ENCODE measurements at places on chromosomes 1 and 21.
A peak's percentile ranks its signal among the peaks of the same experiment; 100 is the strongest.

DNA sequence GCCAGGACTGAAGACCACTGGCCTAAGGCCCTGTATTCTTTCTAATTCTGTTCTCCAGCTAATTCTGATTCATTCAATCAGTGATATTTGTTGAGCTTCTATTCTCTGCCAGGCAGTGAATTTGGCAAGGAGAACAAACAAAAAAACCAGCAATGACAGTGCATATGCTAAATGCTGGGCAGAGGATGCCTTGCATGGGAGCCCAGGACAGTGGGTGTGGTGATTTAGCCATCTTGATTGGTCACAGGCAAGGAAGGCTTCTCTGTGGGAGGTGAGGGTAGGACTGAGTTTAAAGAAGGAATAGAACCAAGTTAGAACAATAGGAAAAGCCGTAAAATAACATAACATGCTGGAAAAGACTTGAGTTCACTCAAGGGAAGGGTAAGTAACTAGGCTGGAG lies 9.2 kb upstream of the CPT2 start:
- DNase-seq, result no peak

GRCh38 chr1:89538361-89538760 lies 13.7 kb downstream of the LRRC8B start:
- no peak for DNase-seq

- DNase-seq, result no peak
These were observed 588.3 kb upstream of the USP24 start for GRCh38 chr1:55803429-55803828.

DNA sequence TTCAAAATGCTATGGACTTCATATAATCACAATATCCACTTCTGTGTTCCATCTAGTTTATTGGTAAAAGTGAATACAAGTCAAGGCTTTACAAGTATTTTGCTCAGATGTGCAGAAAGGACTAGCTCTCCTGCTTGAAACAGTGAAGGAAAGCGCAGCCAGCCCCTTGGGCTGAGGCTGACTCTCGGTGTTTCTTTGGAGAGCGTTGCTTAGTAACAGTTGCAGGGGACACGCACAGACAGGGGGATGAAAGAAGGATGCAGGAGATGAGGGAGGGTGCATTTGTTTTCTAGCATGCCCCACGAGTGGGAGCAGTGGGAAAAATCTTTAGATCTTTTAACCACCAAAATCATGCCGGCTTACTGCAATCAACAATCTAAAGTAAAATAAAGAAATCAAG lies 9.1 kb downstream of the PYCR2 start:
- no peak for DNase-seq

DNA sequence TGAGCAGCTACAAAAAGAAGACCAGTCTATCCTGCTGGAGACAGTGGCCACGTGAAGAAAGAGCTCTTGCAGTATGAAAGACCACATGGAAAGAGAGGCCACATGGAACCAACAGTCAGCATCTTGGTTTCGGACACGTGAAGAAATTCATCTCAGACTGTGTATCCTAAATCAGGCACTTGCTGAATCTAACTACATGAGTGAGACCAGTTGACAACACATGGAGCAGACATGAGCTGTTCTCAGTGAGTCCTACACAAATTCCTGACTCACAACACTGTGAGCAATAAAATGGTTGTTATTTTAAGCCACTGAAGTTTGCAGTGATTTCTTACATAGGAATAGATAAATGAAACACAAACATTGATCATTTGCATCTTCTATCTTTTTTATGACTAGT lies 2.4 kb upstream of the TAF1A start:
- DNase-seq, result no peak

- no peak for DNase-seq
These were observed 14.2 kb upstream of the KCNE1 start for GRCh38 chr21:34526241-34526617.

- DNase-seq, result no peak
These were observed 151.3 kb upstream of the NEGR1 start for GRCh38 chr1:72433591-72433990.

DNA sequence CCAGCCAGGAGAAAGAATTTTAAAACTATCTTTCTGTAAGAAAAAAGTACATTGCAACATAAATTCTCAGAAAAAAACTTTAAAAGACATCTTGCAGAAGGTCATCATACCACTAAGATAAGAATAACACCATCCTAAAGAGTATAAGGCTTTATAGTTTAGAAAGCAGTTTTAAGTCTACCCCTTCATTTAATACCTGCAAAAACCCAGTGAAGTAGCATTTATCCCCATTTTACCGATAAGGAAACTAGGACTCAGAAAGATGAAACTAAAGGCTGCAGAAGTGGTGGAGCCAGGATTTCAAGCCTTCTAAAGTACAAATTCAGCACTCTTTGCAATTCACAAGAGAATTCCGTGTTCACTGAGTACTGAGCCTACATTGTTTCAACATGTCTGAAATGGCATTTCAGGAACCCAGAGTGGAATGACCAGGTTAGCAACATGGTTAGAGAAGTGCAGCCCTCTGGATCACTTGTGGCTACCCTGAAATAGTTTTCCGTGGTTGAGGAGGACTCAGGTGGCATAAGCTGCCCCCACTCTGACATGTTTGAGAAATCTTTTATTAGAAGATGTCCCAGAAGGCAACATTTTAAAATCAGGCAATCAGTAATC lies 6.7 kb downstream of the MYCL start:
- no peak for DNase-seq

DNA sequence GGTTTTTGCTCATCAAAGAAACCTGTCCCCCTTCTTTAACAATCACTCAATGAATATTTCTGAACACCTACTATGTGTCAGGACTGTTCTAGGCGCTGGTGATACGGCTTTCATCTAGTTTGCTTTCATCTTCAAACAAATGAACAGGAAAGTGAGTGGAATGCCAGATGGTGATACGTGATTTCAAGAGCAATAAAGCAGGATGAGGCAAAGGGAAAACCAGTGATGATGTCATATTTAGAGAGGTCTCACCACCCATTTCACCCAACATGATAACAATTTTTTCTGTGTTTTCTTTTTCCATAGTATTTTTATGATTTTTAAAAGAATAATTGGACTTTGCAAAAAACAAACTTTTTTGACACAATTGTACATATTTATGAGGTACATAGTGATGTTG lies 11.3 kb upstream of the SLC6A17 start:
- DNase-seq, result no peak

GRCh38 chr1:9112961-9113880 lies 15.7 kb downstream of the GPR157 start:
- no peak for DNase-seq

DNA sequence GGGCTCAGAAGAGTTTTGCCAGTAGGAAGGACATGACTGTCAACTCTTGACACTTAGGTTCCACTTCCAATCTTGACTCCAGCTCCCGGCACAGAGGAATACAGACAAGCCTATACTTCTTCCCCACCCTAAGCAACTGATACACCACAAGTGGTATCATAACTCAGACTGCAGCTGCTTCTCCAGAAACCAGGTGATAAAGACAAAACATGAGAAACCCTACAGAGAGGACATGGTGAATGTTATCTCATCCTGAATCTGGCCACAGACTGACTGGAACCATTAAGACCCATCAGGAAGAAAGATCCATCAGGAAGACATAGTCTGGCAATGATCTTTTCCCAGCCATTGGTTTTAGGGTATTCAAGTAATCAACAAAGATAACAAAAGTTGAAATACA lies 13.8 kb downstream of the PAXBP1 start:
- DNase-seq, result no peak

GRCh38 chr1:93827633-93828366 lies 51.2 kb downstream of the DNTTIP2 start:
- no peak for DNase-seq

GRCh38 chr1:20151906-20152598 lies 12.9 kb downstream of the PLA2G2F start:
- DNase-seq, result peak; percentile 84

DNA sequence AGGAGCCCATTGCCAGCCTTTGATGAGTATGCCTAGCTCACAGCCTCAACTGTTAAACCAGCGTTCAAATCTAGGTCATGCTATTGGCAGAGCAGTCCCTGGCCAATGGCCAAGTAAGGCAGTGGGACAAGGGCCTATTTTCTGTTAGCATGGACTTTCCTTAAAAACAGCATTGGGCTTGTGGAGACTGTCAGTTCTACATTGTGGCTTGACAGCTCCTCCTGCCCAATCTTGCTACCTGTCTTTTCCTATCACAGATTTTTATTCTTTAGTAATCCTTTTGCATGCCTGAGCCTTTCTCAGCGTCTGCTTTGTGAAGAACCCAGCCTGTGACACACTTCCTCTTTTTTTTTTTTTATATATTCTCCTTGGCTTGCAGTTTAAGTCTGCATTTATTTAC lies 56.4 kb downstream of the DIP2A start:
- DNase-seq, result no peak

GRCh38 chr21:41848958-41849580 lies 30.1 kb downstream of the PRDM15 start:
- DNase-seq, result no peak

- DNase-seq, result no peak
These were observed 220.8 kb downstream of the NRIP1 start for GRCh38 chr21:14844001-14844400.

GRCh38 chr21:26814386-26814785 lies 30.8 kb downstream of the ADAMTS1 start:
- DNase-seq, result no peak

- peak; percentile 96 for DNase-seq
These were observed at the start of gene WASF2 for GRCh38 chr1:27489973-27490741. WASF2 (minus strand) TSS chr1:27490167; CDS start chr1:27428890, 61,277 bp downstream.

DNA sequence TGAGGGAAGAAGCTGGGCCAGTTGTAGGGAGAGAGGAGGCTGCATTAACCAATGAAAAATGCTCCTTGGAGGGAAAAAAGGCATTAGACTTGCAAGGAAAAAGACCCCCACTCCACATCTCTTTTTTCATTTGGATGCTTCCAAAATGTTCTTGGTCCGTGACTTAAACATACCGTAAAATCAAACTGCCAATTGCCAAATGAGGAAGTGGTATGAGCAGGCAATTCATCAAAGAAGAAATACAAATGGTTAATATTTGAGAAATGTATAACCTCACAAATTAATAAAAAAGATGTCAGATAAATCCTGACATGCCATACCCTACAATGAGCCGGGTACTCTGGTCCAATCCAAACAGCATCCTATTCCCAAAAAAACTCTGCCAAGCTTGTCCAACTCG lies 30.6 kb downstream of the KANK4 start:
- DNase-seq, result no peak

- no peak for DNase-seq
These were observed 2.1 kb downstream of the TRIM67 start for GRCh38 chr1:231163830-231164427.

GRCh38 chr1:235009561-235010306 lies 118.9 kb downstream of the TOMM20 start:
- DNase-seq, result no peak

DNA sequence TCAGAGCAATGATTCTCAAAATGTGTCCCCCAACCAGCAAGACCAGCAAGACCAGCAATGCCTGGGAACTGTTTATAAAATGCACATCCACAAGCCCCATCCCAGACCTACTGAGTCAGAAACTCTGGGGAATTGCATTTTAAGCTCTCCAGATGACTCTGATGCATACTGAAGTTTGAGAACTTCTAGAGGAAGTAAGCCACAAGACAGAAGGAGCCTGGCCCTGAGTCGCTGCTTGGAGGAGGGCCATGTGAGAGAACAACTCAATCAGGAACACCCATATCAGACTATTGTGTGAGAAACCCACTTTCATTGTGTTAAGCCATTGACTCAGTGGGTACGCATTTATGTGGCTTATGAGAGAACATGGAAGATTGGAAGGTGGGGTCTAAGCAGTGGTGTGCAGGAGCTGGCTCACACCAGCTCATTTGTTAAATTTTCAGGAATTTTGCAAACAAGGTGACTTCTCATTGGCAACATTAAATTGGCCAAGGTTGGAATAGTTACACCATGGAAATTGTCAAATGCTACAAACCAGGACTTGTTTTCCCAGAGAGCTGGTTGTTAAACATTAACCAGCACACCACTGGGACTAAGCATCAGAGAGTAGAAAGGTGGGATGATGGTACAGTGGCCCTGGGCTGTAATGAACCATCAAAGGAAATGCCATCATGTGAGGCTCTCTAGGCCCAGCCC lies 38.9 kb downstream of the ATP1A1 start:
- DNase-seq, result no peak

GRCh38 chr1:59605761-59606160 lies 209.0 kb upstream of the HOOK1 start:
- no peak for DNase-seq

DNA sequence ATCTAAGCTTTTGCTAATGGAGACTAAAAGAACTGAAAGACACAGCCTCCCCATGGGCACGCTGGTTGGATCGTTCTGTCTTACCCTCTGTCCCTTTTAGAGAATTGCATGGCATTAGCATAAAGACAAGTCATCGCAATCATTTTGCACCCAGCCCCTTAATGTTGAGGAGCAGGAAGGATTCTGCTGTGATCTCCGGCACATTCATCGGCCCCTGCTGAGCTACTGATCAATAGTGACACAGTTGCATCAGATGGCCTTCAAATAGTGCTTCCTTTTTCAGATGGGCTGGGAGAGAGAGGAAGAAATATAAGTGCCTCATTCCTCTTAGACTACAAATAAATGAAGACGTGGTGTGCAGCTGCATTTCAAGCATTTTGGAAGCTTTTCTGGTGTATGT lies 75.4 kb downstream of the NOS1AP start:
- DNase-seq, result no peak

GRCh38 chr1:232718928-232719927 lies 86.0 kb upstream of the MAP10 start:
- DNase-seq, result no peak

DNA sequence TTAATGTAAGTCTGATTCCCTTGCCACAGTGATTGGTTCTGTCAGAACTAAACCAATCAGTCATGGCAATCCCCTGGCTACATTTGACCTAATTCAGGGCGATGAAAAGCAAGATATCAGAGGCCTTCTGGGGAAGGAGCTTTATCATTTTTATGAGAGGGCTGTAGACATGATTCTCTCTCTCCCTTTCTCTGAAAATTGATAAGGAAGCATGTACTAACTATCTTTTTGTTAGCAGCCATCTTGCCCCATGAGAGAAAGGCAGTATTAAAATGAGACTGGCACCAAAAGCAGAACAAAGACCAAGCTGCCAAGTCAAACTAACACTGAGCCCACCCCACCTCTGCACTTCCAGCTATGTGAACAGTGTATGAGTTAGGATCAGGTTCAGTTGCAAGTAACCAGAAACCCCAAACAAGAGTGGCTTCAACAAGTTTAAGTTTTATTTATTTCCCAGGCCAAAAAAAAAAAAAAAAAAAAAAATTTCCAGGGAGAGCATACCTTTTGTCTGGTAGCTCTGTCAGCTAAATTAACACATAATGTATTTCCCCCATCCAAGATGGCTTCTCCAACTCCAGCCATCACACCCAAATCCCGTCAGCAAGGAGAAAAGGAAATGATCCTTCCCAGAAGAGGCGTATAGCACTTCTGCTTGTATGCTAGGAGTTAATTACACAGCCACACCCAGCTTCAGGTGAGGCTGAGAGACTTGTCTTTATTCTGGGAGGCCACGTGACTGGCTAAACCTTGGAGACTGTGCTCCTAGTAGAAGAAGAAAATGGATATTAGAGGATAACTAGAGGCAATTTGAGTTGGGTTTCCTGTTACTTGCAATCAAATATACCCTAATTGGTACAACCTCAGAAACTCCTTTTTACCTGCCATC lies 105.8 kb upstream of the RALGPS2 start:
- DNase-seq, result no peak

GRCh38 chr1:187477103-187477502 lies 648.4 kb downstream of the PLA2G4A start:
- no peak for DNase-seq

- no peak for DNase-seq
These were observed 50.6 kb upstream of the LAPTM5 start for GRCh38 chr1:30808067-30808662.

- no peak for DNase-seq
These were observed 28.2 kb downstream of the NFIA start for GRCh38 chr1:61110554-61110953.

Measured in stimulated activated naive CD8-positive, alpha-beta T cell treated with anti-CD3 and anti-CD28 coated beads, Interleukin-15, Interleukin-2, amounts not matched to agents 100 U/mL and 50 U/mL, for 24 hours (primary cell).